Pancreas (tissue), 10 donors: ENCODE measurements at places on chromosomes 11 and 22.

DNA sequence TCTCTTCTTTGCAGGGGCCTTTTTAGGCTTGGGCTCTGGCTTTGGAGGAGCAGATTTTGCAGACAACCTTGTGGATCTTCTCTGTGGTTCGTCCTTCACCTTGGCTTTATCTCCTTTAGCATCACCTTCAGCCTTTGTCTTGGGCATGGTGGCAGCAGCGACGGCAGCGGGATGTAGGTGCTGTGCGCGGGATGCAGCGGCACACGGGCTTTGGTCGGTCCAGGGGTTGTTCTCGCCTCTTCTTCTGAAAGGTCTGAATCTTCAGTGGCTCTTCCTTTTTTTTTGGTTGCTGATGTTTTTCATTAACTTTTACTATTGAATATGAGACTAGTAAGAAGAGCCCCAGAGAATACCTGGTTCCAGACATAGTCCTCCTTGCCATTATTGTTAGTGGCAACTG is 10.0 kb downstream of the MEI1 start:
- no peak overlapping the region for H3K27ac ChIP-seq
- H3K4me3 ChIP-seq, result no peak overlapping the region
- H3K27me3 ChIP-seq, result no peaks in the 10 kb centered on the region
- DNase-seq, result no peak

DNA sequence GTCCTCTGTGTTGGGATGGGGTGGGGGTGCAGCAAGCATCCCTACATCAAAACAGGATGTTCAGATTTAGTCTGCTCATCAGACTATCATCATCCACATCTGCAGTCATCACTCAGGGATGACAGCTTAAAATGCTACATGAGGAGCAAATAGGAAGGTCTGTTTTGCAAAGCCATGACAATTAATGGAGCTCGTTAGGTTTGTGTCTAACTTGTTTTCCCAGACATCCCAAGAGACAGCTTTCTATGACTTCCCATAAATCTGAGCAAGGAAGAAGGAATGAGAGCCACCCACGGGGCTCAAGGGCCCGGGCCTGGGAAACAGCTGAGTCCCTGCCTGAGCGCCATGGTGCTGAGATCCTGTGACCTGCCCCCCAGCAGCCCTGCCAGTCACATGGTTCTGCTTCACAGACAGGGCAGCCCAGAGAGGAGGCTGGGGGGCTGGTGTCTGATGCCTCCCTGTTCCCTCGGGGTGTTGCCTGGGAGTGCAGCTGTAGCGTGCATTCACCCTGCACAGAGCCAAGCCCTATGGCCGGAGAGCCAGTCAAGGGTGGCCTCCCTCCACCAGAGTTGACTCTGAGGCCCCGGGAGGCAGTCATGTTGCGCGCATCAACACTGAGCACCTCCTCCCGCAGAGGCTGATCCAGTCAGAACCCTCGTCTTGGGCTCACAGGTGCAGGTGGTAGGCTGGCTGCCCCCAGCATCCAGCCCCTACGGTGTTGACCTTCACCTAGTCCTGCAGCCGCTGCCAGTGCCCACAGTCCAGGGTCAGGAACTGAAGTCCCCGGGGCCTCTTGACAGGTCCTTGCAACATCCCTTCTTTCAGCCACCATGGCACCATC is 12.1 kb downstream of the DERL3 start:
- DNase-seq, result no peak
- H3K4me1 ChIP-seq, result no peaks in the 10 kb centered on the region
- H3K27ac ChIP-seq, result no peak overlapping the region
- no peak overlapping the region for H3K4me3 ChIP-seq
- H3K36me3 ChIP-seq, result peaks cover 6% of the 10 kb centered on the region

GRCh38 chr11:60204922-60205321 is 22.0 kb upstream of the MS4A6A start:
- H3K36me3 ChIP-seq, result no peaks in the 10 kb centered on the region
- H3K27me3 ChIP-seq, result no peaks in the 10 kb centered on the region
- no peak for DNase-seq
- no peak overlapping the region for H3K27ac ChIP-seq
- H3K4me1 ChIP-seq, result no peaks in the 10 kb centered on the region
- H3K4me3 ChIP-seq, result no peak overlapping the region

DNA sequence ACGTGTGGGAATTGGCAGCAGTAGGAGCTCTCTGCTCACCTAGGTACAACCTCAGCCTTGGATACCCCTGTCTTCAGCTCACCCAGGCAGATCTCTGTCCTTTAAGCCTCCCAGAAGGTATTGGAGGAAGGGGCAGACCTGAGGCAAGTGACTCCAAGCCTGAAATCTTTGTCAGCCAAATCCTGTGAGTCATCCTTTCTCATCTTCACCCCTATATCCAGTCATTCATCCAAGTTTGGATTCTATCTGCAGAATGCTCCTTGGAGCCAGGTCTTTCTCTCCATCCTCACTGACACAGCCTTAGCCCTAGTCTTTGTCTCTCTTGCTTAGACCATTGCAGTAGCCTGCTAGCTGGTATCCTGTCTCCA is 10.4 kb upstream of the THY1 start:
- H3K27me3 ChIP-seq, result no peaks in the 10 kb centered on the region
- H3K36me3 ChIP-seq, result no peaks in the 10 kb centered on the region
- no peak for DNase-seq
- no peaks in the 10 kb centered on the region for H3K4me1 ChIP-seq
- no peak overlapping the region for H3K4me3 ChIP-seq
- H3K27ac ChIP-seq, result no peak overlapping the region

- no peaks in the 10 kb centered on the region for H3K27me3 ChIP-seq
- DNase-seq, result no peak
- no peaks in the 10 kb centered on the region for H3K36me3 ChIP-seq
- H3K4me3 ChIP-seq, result no peak overlapping the region
Observed at GRCh38 chr11:117663821-117664220, 133.2 kb downstream of the DSCAML1 start.

- H3K36me3 ChIP-seq, result peaks cover 12% of the 10 kb centered on the region
- DNase-seq, result no peak
- no peaks in the 10 kb centered on the region for H3K27me3 ChIP-seq
- peak overlapping the region; percentile 89 for H3K27ac ChIP-seq
- H3K4me3 ChIP-seq, result no peak overlapping the region
Observed at GRCh38 chr11:65292890-65293289, 21.8 kb upstream of the CDC42EP2 start.

DNA sequence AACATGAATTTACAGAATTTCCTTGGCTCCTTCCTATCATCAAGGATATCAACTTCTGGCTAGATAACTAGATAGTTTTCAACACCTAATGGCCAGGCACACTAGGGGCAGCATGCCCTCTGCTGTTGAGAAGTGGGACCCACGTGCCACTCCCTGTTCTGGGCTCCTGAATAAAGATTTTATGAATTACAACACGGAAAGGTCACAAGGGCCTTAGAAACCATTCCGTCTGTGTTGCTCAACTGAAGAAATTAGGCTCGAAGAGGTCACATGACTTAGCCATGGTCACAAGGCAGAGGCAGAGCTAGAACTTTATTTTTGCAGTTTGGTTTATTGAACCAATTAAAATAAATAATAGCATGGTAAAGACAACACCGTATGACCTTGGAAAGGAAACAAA is 36.0 kb downstream of the PRCP start:
- H3K4me1 ChIP-seq, result peaks cover 7% of the 10 kb centered on the region
- no peaks in the 10 kb centered on the region for H3K36me3 ChIP-seq
- H3K27me3 ChIP-seq, result no peaks in the 10 kb centered on the region
- H3K4me3 ChIP-seq, result no peak overlapping the region
- peak; percentile 17 for DNase-seq

DNA sequence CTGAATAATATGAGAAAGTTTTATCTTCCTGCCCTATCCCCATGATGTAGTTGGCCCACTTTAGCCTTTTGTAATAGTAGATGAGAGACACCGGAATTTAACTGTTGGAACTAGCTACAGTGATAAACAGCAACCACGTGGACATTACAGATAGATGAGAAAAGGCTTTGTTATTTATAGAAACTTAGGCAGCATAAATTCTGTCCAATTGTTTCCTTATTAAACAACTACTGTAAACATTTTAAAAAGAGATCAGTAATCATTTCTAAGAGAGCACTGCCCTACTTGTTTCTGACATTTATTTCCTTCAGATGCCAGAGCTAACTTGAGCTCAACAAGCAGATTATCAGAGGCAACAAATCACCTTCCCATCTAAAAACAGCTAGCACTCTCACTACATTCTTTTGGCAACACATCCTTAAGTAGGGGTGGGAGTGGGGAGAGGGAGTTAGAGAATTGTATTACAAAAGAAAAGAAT is 63.1 kb downstream of the SOX6 start:
- H3K27ac ChIP-seq, result no peak overlapping the region
- H3K27me3 ChIP-seq, result no peaks in the 10 kb centered on the region
- DNase-seq, result no peak
- peaks cover 12% of the 10 kb centered on the region for H3K4me1 ChIP-seq
- H3K36me3 ChIP-seq, result no peaks in the 10 kb centered on the region
- H3K4me3 ChIP-seq, result no peak overlapping the region

DNA sequence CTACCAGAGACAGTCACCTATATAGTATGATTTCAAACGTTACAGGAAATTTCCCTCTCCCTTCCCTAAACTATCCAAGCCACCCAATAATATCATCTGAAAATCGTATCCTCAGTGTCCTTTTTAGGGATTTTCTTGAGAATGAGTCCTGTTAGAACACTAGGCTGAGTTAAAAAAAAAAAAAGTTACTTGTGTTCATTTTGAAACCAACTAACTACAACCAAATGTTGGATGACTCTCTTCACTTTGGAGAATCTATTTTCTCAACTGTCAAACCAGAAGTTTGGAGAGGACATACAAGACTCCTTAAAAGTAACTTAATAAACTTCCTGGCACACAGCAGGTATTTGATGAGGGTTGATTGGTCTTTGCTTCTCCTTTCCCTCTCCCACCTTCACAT is 183.2 kb upstream of the SESN3 start:
- no peak overlapping the region for H3K27ac ChIP-seq
- H3K4me1 ChIP-seq, result no peaks in the 10 kb centered on the region
- DNase-seq, result no peak
- no peaks in the 10 kb centered on the region for H3K36me3 ChIP-seq
- no peak overlapping the region for H3K4me3 ChIP-seq

GRCh38 chr11:79400717-79401330 is 40.0 kb downstream of the TENM4 start:
- H3K27ac ChIP-seq, result no peak overlapping the region
- no peaks in the 10 kb centered on the region for H3K36me3 ChIP-seq
- no peak for DNase-seq

GRCh38 chr22:44737406-44738346 is 14.7 kb upstream of the ARHGAP8 start:
- H3K36me3 ChIP-seq, result no peaks in the 10 kb centered on the region
- H3K27me3 ChIP-seq, result no peaks in the 10 kb centered on the region
- no peak overlapping the region for H3K4me3 ChIP-seq
- no peak overlapping the region for H3K27ac ChIP-seq
- H3K4me1 ChIP-seq, result no peaks in the 10 kb centered on the region

GRCh38 chr22:24305260-24305692 is 34.6 kb downstream of the SPECC1L start:
- H3K27me3 ChIP-seq, result no peaks in the 10 kb centered on the region
- no peaks in the 10 kb centered on the region for H3K36me3 ChIP-seq
- no peak overlapping the region for H3K4me3 ChIP-seq
- H3K27ac ChIP-seq, result no peak overlapping the region

GRCh38 chr22:49719046-49719445 is 108.6 kb downstream of the BRD1 start:
- H3K27me3 ChIP-seq, result no peaks in the 10 kb centered on the region
- H3K4me3 ChIP-seq, result no peak overlapping the region
- H3K4me1 ChIP-seq, result no peaks in the 10 kb centered on the region
- H3K36me3 ChIP-seq, result no peaks in the 10 kb centered on the region
- no peak overlapping the region for H3K27ac ChIP-seq

- no peak overlapping the region for H3K4me3 ChIP-seq
- H3K36me3 ChIP-seq, result peaks cover 19% of the 10 kb centered on the region
- no peaks in the 10 kb centered on the region for H3K27me3 ChIP-seq
- no peak overlapping the region for H3K27ac ChIP-seq
- no peak for DNase-seq
- no peaks in the 10 kb centered on the region for H3K4me1 ChIP-seq
Observed at GRCh38 chr11:134196756-134197155, 27.0 kb downstream of the NCAPD3 start.

DNA sequence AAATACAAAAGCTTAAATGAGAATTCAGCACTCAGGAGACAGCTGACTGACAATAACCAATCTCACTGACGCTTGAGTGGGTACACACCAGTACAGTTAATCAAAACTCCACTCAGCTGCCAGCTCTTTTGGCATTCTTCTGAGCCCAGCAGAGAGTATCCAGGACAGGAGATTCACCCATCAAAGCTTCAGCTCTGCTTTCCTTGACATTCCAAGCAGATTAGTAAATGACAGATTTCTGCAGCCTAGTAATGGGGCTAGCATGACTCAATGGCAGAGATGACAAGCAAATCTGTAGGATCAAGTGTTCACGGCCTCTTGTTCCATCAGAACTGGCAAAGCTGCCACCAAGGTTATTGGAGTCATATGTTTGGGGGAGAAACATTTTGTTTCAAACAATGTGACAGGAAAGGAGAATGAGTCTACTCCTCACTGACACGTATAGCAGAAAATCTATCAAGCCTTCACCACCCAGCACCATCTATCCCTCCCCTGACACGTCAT is 420.0 kb downstream of the DYNC2H1 start:
- no peaks in the 10 kb centered on the region for H3K4me1 ChIP-seq
- no peak overlapping the region for H3K4me3 ChIP-seq
- no peak overlapping the region for H3K27ac ChIP-seq
- no peaks in the 10 kb centered on the region for H3K36me3 ChIP-seq
